ENCODE measurements at places on chromosomes 4 and X.

GRCh38 chr4:13615161-13615560 is 12.4 kb downstream of the BOD1L1 start:
- DNase-seq = peak; percentile 22

GRCh38 chrX:131955099-131955777 is 67.9 kb upstream of the STK26 start:
- DNase-seq = no peak

DNA sequence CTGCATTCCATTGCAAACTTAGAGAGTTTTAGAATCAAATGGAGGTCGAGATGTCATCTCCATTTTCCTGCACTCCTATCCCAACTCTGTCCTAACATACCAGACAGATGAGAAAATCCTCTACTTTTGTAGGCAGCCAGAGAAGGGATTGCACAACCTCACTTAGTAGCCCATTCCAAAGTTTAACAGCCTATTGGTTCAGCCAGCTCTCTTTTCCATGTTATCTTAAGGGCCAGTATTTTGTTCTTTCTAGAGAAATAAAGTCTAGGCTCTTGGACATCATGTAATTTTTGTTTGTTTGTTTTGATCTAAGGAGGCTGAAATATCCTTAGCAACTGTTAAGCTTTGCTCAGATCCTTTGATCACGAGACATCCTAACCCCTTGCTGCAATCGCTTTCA is 173.0 kb downstream of the COX18 start:
- DNase-seq = no peak

DNA sequence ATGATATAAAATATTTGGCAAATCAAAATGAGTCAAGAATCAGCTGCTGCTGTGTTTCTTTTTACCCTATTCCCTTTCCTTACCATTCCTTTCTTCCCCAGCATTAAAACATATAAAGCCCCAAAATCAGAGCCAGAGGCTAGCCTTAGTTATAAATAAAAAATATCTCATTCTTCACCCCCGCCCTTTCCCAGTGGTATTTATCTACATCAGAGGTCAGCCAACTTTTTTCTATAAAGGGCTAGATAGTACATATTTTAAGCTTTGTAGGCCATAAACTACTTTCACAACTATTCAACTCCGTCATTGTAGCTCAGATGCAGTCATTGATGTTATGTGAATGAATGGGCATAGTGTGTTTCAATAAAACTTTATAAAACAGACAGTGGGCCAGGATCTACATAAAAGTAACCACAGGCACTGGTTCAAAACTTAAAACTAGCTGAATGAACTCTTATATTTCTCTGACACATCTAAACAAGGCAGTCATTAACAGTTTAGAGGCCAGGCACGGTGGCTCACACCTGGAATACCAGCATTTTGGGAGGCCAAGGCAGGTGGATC is 30.5 kb upstream of the TCEANC start:
- no peak for DNase-seq

DNA sequence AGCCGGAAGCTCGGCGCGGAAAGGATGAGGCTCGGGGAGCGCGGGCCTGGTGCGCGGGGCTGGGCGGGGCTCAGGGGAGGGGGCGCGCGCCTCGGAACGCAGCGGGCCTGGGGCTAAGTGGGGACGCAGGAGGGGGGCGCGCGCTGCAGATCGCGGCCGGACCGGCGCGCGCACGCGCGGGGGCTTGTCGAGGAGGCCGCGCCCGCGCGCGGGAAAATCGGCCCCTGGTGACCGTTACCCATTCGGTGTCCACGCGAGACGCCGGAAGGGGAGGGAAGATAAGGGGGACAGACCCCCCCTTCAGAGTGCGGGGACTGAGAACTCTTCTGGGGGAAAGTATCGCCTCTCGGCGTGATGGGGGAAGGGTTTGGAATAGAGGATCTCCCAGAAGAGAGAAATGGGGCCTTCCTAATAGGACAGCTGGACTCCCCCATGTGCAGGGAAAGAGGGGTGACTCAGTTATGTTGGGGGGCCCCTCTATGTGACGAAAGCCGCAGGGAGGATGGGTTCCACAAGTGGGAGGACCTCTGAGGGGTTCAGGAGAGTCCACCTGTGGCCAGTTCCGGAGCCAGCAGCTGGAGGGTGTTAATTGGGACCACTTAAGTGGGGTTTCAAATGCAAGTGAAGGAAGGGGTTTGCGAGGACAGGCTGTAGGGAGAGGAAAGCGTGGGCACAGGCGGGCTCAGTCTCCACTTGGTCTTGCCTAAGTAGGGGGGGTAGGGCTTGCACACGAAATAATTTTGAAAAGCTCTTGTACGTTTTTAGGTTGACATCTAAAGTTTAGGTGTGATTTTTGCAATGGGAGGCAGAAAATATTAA is 584 bp downstream of the SUV39H1 start:
- DNase-seq = peak; percentile 48

DNA sequence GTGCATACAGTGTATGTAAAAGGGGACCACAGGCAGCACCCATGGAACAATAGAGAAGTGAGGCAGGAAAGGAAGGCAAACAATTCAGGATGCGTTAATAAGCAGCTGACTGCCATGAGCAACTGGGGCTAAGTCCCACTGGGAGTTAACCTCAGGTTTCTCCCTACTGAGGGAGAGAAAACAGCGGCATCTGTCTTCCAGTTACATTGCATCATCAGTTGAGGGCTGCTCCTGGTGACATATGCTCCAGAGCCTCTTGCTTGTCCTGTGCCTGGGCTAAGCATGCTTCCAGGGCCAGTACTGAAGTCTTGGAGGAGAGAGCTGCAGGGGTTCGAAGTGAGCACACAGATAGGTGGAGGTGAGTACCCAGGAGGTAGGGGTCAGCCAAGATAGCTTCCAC is 24.3 kb downstream of the RAI2 start:
- DNase-seq = no peak

DNA sequence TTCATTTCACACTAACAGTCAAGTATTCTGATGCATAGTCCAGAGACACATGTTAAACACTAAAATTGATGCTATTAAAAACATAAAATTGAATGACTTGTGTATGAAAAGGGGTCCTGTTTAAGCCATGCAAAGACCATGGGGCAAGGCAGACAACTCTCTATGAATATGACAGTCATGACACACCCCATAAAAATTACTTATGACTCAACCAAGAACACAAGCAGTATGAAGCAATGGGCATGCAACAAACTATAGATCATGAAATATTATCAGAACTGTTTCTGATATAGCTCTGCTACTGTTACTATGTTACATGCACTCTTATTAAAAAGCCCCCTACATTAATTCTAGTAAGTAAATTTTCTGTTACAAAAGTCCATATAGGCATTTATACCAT is 57.5 kb upstream of the ZCCHC13 start:
- DNase-seq = no peak

- no peak for DNase-seq
These were observed 24.5 kb downstream of the IL15 start for GRCh38 chr4:141660880-141661279.

DNA sequence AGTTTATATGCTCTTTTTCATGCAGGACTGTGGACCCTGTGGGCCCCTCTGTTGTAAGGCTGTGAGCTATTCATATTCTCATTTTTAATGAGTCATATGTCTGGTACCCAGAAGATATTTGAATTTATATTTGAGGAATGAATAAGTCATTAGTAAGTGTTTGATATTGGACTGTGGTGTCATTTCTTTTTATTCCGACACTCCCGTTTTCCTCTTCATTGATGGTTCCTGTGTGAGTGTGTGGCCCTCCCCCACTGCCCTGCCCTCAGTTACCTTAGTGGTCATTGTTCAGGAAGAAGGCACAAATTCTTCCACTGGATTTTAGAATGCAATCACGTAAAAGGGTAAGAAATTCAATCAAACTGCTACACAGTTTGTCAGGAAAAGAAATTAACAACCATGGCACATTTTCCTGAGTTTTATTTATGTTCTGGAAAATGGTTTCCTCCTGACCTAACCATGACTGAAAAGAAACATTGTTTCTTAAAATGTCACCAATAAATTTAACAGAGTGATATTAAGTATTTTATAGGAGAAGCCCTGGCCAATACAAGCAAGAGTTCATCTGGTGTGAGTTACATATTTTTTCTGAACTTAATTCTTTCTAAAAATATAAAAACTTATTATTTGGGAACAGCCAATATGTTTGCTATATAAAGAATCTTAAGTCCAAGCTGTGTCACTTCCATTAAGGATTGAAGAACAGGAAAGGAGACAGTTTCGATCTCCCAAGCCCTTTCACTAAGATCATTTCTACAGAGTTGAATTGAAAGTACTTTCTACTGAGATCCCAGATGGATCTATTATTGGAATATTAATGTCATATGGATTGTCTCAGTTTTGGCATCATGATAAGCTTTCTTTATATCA is 370.5 kb upstream of the ANXA10 start:
- no peak for DNase-seq

- DNase-seq = no peak
These were observed 102.9 kb upstream of the PAQR3 start for GRCh38 chr4:79042079-79042674.

GRCh38 chr4:10965196-10965595 is 280.6 kb upstream of the CLNK start:
- no peak for DNase-seq
